ENCODE measurements at places on chromosomes 5 and 9.

DNA sequence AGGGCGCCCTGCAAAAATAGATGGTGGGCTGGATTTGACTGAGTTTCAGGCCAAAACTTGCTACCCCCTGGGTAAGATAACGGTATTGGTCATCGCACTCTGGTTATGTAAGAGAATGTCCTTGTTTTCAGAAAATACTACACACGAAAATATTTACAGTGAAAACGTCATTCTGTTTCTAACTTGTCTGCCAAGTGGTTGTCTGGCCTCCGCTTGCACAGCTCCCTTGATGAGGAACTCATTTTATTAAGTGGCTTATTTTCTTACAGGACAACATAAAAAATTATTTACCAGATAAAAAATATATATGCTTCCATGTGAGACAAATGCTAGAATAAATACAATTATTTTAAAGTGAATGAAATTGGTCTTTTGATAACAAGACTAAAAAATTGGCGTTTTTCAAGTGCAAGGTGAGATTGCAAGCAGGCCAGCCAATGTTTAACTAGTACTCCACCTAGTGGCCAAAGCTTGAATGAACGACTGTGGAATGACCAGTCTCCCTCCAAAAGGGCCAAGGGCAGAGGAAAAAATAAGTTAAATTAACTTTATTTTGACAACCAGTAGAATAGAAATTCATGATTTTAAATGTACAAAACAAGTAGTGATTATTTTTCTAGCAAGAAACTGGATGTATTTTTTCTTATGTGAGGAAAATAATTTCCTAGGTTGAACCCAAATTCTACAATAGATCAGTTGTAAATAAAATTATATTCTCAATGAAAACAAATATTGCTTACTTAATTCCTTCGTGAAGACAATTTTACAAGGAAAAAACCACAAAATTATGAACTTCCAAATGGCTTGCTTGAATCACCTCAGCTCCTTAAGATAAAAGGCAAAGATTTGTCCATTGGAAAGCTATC, 93.2 kb downstream of the ZFAND5 start:
- DNase-seq: peak; percentile 20

- DNase-seq: no peak
Measured at GRCh38 chr9:16509997-16510396, 360.5 kb downstream of the BNC2 start.

- DNase-seq: no peak
Measured at GRCh38 chr5:37933576-37933975, 93.7 kb upstream of the GDNF start.

- DNase-seq: no peak
Measured at GRCh38 chr9:130142641-130143040, 29.6 kb upstream of the NCS1 start.

DNA sequence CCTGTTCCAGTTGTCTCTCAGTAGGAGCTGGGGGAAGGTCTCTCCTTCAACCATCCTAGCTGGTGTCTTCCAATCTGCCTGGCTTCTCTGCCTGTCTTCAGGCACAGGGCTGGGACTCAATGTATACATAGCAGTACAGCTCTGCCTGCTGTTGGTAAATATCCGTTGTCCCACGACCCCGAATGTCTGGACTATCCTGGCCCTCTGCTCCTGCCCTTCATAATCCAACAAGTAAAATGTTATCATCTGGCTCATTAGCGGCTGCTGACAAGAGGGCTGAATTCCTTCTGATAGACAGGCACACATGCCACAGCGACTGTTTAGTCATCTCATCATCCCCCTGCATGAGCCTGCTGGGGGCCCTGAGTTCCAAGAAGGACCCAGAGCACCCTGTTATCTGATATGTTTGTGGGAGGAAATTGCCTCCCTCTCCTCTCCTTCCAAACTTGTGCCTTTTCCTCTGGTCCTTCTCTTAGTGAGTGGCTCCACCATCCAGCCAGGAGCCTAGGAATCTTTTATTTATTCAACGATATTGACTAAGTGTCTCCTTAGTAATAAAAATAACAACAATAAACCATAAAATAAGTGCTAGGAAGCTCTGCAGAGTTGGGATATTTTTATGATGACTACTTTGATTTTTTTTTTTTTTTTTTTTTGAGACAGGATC, 29.5 kb upstream of the TGFBR1 start:
- DNase-seq: no peak

DNA sequence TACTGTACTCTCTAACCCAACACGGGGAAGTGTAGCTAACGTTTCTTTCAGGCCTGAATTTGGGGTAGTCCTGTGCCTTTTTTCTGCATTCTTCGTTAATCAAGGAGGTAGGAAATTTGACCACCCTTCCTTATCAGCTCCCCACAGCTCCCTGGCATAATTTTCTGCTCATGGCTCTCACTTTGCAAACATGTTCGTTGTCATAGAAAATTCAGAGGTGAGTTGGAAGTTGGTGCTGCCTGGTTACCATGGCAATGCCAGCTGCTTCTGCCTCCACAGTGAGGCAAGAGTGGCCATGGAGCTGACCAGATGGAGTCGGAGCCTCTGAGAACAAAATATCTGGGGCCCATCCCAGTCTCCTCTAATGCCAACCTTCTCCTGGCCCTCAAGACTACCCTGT, 116.6 kb upstream of the BOD1 start:
- no peak for DNase-seq

DNA sequence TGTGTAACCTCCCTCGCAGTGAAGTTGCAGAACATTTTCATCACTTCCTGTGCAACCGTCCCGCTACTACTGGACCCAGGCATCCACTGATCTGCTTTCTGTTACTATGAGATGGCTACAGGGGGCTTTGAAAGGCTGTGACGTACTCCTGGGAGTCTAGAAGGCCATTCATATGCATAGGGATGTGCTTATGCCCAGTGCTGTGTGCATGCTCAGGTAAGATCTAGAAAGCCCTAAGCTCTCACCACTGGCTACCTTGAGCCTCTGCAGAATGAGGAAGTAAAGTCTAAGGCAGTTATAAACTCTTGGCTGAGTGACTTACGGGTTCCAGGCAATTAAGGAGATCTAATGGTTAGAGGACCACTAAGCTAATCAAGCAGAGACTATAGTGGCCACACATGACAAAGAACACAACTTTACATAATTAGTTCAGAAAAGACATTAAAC, 11.8 kb downstream of the HNRNPAB start:
- DNase-seq: no peak

GRCh38 chr5:148979083-148979723, 83.7 kb downstream of the SH3TC2 start:
- no peak for DNase-seq

DNA sequence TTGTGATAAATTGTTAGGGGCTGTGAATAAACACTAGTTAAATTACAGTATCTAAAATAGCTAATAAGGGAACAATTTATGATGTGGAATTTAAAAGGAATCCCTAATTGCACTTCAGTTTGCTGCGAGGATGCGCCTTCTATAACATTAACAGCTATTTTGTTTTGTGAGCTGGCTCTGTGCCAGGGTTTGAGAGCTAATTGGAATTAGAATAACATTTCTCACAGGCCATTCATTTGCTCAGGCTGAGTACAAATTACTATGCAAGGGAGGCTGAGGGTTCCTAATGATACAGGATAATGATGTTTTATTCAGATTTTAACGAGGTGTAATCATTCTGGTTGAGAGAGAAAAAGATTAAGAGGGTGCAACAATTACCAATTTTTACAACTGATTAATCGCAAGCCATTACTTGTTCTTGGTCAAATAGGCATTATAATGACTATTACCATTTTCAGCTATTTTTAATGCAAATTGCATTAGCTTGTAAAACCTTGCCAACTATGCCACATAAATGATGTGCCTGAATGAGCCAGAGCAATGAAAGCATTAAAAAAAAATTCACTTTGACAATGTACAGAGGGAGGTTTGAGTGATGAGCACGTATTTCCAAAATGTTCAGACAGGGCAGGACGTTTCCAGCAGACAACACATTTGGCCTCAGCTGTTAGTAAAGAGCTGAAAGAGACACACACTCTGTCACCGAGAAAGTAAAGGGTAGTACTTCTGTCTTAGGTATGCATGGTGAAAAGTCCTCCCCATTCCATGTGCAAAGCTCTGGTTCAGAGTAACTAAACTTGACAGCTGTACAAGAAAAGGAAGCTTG, 576.5 kb downstream of the TLE1 start:
- DNase-seq: no peak

GRCh38 chr5:179326122-179326927, 18.9 kb downstream of the ADAMTS2 start:
- no peak for DNase-seq

DNA sequence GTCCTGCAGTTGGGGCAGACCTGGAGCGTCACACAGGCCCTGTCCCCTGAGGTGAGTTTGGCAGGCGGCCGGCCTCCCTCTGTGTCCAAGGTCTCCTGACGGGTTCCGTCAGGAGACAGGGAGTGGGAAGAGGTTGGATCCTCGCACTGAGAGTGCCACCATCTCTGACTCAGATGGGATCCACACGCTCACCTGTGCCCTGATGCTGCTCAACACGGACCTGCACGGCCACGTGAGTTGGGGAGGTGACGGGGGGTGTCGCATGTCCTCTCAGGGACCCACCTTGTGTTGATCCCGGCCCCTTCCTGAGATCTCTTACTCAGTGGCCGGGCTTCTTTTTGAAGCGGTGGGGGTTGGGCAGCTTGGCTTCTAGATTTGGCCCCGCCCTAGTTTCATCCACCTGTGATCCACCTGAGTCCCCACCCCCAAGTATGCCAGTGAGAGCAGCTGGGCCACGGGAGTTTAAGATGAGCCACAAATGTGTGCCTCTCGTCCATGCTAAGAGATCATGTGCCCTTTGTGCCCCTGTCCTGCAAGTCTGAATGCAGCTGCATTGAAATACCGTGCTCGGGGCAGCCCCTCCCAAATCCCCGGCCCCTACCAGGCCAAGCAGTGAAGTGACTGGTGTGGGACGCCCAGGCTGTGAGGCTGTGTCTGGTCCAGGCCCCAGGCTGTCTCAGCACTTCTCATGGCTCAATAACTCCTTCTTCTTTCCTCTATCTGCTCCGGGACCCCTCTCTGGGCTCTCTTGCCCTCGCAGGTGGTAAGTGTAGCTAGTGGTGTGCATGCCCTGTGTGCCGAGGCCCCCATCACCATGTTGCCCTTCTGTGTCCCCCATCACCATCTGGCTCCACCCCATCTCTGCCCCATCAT, 27.2 kb downstream of the PSD2 start:
- no peak for DNase-seq

DNA sequence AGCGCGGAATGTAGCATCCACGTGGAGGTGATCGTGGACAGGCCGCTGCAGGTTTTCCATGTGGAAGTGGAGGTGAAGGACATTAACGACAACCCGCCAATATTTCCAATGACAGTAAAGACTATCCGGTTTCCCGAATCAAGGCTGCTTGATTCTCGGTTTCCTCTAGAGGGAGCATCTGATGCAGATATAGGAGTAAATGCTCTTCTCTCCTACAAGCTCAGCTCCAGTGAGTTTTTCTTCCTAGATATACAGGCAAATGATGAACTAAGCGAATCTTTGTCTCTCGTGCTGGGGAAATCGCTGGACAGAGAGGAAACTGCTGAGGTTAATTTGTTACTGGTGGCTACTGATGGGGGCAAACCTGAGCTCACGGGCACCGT, 598 bp downstream of the PCDHA2 start:
- DNase-seq: no peak
